ENCODE measurements at places on chromosomes 13 and 19. TPM values are rescaled to one million over a fixed set of nuclear protein-coding genes. Genes with fewer than 3 reads are reported as not detected.

GRCh38 chr13:28022848-28023518 lies 34.5 kb upstream of the URAD start:
- DNase-seq: no peak

GRCh38 chr13:24185591-24186232 lies 25.2 kb downstream of the SPATA13 start:
- no peak for DNase-seq

ANKLE1 gene
- 8.2 TPM for polyA plus RNA-seq

DNA sequence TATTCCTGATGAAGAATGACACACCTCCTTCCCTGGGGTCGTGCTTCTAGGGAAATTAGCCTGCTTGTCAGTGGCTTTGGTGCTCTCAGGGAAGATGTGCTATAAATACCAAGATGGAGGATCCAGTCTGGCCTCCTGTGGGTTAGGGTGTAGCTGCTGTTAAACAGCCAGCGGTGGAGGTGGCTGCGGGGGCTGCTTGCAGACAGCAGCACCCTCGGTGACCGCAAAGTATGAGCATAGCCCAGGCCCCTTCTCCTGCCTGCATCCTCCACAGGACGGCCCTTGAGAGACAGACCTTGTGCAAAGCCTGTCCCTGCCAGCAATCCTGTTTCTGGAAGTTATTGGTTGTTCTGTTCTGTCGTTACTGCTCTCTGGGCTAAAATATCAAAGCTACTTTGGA lies 11.4 kb downstream of the VSTM2B start:
- DNase-seq: no peak
